ENCODE measurements at places on chromosomes 5 and 9.

DNA sequence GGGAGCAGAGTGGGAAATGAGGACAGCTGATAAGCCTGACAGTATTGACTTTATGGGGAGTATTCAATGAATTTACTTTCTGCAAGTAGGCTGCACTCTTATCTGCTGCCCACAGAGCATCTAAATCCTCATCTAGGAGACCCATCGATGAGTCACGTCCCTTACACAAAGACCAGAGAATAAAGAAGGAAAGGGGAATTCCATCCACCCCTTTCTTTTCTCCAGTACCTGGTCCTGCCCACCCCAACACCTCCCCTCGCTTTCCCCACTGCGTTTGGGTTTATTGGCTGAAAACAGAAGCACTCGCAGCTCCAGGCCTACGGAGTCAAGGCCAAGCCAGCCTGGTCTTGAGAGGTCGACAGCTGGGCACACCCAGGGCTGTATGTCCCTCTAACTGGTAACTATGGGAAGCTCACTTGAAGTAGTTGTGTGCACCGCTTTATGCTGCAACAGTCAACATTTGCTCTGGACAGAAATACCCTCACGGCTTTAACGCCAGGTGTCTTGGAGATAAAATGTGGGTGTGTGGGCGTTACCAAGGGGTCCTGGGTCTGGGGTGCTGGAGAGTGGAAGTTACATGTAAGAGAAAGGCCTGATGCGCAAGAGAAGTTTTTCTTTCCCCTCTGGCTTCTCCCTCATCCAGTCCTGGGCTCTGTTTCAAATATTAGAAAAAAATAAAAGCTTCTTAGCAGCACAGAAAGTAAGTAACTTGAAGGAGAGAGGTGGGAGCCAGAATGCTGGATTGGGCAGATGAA is 14.5 kb upstream of the TAL2 start:
- DNase-seq: no peak

DNA sequence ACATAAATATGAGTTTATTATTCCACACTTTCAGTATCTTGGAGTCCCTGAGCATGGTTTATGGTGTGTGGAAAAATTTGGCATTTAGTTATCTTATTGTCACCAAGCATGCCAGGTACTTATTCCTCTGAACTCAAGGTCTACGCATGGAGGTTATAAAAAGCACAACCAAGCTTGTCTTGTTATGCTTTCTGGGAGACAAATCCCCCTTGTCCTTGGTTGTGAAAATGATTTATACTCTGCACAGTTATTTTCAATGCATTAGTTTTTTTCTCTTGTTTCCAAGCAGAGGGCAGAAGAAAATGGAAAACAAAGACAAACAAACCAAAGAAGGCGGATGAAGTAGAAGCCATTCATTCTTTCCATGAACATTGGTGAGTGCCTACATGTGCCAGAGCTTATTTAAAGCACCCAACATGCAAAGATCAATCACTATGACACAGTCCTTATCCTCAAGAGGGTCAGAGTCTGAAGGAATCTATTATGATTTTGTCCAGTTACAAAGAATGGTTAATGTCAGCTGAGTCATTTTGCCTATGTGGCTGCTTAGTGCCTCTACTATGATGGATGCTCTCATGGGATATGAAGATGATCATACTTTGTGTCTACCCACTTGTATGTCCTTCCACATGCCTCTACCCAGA is 323.1 kb downstream of the TENT4A start:
- no peak for DNase-seq

- no peak for DNase-seq
These were observed 379.4 kb upstream of the RORB start for GRCh38 chr9:74117731-74118130.

GRCh38 chr9:18366184-18366583 is 107.8 kb upstream of the ADAMTSL1 start:
- no peak for DNase-seq

- DNase-seq: no peak
These were observed 21.9 kb upstream of the SPRY4 start for GRCh38 chr5:142346706-142347105.

GRCh38 chr5:61334868-61335615 is 3.0 kb downstream of the ZSWIM6 start:
- DNase-seq: no peak

DNA sequence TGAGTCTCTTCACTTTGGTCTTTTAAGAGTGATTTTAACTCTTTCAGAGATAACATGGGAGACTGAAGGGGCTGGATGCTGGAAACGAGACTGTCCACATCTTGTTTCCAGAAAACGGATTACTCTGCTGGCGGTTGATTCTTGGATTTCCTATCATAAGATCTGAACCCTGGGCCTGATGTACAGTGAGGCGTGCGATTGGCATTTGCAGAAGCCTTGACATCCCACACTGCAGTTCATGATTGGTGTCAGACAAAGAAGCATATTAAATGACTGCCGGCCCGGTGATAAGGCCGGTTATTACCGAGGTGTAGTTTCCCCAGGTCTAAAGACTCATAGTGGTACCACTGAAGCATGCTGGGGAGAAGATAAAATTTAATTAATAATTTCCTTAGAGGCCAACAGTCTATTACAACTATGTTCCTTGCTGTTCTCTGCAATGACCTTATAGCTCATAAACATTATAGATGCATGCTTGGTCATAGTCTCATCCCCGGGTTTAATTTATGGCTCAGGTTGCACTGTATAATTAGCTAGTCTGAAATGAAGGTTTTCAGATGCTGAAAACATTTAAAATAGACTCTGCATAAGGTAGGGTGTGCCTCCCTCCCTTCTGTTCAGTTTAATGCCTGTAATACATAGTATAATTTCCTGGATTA is 99.2 kb downstream of the PPP2R2B start:
- DNase-seq: no peak
